ENCODE measurements at places on chromosomes 6 and 20. TPM values are rescaled to one million over a fixed set of nuclear protein-coding genes. Genes with fewer than 3 reads are reported as not detected.

GRCh38 chr6:55180258-55180657, 5.9 kb downstream of the HCRTR2 start:
- DNase-seq = no peak

DNA sequence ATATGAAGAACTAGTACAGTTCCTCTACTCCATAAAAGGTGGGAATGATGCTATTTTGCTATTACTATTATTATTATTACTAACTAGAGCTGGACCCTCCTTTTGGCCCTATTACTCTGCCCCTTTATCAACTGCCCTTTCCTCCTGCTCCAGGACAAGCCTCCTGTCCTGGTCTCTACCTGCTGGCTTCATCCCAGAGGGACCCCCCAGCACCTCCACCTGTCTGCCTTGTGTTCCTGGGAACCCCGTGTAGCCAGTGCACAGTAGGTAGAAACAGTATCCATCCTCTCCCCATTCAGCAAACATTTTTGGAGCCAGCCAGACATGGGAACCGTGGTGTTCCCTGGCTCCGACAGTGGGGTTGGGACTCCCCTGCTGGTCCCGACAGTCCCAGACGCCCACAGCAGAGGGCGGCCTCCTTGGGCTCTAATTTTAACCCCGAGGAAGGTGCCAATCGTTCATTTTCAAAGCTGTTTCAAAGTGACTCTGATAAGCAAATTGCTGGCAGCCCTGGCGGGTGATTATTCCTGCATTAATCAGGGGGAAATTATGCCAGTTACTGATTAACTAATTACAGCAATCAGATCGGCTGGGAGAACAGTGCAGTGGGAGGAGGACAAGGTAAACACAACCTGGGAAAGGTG, 44.2 kb upstream of the MDGA1 start:
- no peak for DNase-seq

- DNase-seq = peak; percentile 90
Measured at GRCh38 chr6:163324688-163325389, 89.7 kb upstream of the QKI start.

GRCh38 chr6:1890071-1890470, 280.4 kb downstream of the FOXC1 start:
- no peak for DNase-seq

DNA sequence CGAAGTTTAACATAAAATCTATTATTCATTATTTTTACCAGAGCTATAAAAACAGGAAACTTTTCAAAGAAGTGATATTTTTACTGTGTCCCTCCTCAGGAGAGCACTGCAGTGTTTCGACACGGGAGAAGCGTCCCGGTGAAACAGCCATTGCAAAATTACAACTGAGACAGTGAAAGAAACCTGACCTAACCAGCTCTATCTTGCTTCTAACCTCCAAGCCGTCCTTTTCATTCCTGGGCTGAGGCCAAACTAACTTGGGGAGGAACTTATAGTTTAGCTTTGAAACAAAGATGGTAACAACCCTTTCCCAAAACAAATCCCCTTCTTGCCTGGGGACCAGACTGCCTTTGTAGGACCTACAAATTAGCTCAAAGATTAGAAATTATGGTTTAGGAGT, 79.2 kb downstream of the WDR27 start:
- DNase-seq = no peak

DNA sequence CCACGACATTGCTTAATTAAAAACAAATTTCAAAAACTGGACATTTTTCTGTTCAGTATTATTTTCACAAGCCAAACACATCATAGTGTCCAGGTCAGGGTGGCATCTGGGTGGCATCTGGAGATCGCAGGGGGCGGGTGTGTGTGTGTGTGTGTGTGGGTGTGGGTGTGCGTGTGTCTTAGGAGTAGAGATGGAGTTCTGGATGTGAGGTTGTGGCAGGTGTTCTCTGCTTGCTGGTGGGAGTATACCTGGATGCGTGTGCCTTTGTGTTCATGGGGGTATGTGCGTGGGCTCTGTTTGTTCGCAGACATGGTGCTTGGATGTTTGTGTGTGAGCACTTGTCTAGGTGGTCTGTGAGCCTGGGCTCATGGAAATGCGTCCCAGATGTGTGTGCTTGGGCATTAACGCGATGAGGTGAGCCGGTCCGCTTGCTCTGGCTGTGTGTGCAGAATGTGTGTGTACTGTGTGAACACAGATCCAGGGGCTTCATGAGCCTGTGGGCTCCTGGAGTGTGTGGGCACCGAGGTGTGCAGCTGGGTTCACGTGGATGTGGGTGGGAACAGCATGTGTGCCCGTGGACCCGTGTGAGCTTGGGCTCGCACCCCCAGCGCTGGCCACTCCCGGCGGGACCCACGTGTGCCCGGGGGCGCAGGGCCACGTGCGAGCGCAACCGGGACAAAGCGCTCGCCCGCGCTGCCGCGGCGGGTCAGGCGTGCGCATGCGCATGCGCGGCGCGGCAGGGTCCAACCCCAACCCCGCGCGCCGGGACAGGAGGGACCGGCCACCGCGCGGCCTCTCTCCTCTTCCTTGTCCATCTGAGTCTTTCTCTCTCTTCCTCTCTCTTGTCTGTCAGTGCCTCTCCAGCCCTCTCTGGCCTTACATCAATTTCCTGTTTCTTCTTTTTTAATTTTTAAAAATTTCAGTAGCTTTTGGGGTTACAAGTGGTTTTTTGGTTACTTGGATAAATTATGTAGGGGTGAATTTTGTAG, 60.4 kb downstream of the SRC start:
- DNase-seq = no peak

DNA sequence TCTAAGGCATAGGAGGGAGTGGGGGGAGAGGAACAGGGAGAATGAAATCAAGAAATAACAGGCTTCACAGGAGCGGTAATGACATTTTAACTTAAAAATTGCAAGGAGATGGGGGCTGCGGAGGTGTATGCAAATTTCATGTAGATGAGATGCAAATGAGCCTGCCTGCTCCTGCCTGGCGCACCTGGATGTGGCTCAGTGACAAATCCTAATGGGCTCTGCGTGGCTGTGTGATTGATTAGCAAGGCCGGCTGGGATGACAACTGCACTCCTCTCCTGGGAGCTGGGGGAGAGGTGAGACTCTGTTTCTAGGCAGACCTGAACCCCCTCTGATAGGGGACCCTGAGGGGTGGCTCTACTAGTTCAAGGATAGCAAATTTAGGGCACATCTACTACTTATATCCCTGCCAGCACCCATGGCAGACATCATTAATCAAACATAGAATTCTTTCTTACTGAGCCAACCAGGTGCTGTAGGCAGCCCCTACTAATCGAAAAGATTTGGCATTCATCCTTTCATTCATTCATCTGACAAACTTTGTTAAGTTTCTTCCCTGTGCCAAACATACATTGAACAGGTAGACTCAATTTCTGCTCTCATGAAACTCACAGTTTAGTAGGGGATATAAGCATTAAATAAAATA, 38.4 kb upstream of the TGM2 start:
- DNase-seq = peak; percentile 64

DNA sequence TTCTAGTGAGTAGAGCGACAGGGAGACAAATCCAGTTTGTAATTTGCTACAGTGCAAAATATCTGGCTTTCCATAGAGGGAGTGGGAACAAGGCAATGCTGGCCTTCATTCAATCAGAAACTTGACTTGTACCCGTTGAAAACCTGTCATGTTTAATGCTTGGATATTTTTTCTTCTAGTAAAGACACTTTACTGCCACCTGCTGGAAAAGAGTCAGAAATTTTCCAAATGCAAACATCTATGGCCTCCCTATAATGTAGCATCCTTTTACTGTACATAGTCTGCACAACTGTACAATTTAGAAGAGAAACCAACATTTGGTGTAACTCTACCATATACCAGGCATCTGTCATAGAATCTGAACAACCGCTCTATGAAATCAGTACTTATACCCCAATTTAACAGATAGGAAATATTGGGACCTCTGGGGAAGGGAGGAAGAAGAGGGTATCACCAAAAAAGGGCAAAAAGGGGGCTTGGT, 16.7 kb upstream of the TBC1D20 start:
- DNase-seq = peak; percentile 24

- no peak for DNase-seq
Measured at GRCh38 chr6:34906826-34907225, 17.8 kb downstream of the ANKS1A start.

- no peak for DNase-seq
Measured at GRCh38 chr6:118218156-118218555, 311.1 kb downstream of the SLC35F1 start.

GRCh38 chr6:162854734-162855191, 127.0 kb downstream of the PACRG start:
- DNase-seq = no peak

Gene LAMA4
- 16.2 TPM for total RNA-seq
